ENCODE measurements at places on chromosomes 5 and 9. TPM values are rescaled to one million over a fixed set of nuclear protein-coding genes. Genes with fewer than 3 reads are reported as not detected.

DNA sequence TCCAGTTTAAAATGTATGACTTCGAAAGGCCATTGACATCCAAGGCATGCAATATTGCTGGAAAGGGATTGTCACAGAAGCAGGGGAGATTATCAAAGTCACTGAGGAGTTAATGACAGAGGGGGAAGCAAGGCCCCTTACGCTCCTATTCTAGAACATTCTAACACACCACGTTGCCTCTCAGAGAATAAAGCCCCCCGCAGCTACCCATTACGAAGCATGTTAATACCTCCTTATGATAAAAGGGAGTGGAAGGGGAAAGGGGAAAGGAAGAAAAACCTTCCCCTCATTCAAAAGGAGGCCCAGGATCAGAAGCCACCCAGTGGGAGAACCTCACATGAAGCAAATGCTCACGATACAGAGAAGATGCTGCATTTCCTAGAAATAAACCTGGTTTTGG is 213.6 kb downstream of the DAB2IP start:
- no peak for DNase-seq

Gene CLK4
- total RNA-seq: 9.3 TPM

DNA sequence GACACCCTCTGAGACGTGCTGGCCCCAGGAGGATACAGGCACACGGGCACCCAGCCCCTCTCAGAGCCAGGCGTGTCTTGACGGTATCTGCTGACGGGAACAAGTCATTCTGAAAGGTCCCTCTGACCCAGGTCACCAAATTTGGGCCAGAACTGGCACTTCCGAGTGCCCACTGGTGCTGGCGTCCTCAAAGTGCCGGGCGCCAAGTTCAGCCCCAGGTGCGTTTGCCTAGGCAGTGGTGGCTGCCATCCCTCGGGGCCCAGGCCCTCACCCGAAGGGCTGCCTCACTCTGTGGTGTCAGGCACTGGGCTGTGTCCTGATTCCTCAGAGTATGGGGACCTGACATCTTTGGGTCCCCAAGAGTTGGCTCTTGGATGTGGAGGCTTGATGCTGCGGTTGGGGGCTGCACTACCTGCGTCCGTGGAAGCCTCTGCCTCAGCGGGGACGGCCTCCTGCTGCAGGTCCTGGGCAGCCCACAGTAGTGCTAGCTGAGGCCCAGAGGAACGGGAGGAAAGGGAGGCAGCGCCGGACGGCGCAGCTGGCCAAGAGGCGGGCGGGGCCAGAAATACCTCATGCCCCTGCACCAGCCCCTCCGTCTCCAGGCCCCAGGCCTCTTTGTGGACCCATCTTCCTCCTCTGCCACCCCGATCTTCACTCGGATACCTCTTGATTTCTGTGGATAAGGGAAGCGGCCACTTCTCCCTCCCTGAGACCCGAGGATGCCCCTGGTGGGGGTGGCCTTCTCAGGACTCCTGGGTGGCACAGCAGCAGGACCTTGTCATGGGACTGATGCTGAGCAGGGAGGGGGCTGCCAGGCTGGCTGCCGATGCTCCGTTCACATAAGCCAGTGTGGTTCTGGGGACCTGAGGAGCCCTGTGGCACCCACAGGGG is 109.4 kb upstream of the LMX1B start:
- DNase-seq: no peak

DNA sequence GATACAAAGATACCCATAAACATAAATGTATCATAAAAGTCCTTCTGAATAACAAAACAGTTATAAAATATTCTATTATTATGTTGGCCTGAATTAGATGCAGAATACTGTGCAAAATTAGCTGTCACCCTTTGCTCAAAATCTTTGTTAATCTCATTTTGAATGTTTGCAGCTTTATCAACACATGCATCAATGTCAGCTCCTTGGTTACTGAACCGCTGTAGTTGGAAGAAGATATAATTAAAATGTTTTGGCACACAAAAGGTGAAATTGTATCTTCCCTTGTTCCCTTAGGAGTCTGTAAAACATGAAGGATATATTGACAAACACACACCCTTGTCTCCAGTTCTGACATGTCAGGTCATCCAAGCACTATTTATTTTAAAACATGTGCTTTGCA is 146.3 kb upstream of the POU5F2 start:
- DNase-seq: no peak

GRCh38 chr9:116937361-116937760 is 250.3 kb downstream of the TRIM32 start:
- no peak for DNase-seq
